ENCODE measurements at places on chromosomes 6 and 20.

DNA sequence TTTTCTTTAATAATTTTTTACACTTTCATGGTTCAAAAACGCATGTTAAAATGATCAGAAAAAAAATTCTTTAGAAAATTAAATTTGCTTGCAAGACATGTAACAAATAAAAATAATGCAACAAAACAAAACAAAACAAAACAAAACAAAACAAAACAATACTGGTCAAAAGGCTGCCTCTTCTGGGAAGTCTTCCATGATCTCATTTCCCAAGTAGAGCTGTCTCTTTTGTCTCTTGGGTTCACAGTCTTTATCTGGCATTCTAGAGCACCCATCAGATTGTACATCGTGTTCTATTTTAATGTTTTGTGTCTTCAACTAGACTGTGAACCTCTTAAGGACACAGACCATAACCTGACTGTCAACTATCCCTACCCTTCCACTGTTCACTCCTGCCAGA is 25.3 kb downstream of the TP53INP2 start:
- DNase-seq, result no peak

- DNase-seq, result no peak
Measured at GRCh38 chr20:38303908-38304379, at the start of gene BPI. TSS of gene BPI (plus strand) at chr20:38304156. CDS start at chr20:38304224, 68 bp downstream.

DNA sequence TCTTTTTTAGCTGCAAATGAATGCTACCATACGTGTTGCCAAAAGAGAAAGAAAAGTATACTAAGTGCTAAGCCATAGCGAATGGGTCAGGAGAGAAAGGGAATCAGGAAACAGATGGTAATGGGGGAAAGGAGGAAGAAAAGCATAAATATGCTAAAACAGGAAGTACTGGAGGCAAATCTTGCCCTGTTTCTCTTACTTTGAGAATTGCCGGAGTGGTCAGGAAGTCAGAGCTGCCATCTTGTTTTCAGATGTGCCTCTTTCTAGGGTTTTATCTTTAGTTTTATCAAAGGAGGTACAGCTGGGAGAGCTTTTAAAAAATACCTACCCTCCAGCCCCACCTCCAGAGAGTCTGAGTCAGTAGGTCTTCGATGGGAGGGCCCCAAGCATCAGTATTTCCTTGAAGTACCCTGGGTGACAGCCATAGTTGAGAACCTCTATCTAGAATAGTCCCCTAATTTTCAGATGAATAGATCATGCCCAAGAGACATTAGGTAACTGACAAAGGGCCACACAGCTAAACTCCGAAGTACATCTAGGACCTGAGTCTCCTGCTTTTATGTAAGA is 193.3 kb downstream of the CLIC5 start:
- no peak for DNase-seq

DNA sequence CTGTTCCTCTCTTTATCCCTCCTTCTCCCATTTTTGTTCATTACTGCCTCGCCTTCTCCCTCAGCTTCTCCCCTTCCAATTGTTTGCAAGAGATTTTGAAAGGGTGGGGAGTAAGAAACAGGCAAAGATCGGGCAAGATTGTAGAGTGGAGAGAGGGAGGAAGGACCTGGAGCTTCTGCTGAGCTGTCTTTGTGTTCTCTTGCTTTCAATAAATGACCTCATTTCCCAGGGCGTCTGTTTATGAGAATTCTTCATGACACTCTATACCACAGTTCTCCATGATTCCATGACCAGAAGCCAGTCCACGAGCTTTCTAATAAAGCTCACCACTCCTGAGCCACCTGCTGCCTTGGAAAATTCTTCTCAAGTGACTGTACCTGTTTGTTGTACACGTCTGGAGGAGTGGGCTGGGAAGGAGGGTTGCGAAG is 50.0 kb upstream of the PLEKHG1 start:
- DNase-seq, result no peak

GRCh38 chr6:28757429-28758045 is 166.2 kb downstream of the TRIM27 start:
- DNase-seq, result no peak

DNA sequence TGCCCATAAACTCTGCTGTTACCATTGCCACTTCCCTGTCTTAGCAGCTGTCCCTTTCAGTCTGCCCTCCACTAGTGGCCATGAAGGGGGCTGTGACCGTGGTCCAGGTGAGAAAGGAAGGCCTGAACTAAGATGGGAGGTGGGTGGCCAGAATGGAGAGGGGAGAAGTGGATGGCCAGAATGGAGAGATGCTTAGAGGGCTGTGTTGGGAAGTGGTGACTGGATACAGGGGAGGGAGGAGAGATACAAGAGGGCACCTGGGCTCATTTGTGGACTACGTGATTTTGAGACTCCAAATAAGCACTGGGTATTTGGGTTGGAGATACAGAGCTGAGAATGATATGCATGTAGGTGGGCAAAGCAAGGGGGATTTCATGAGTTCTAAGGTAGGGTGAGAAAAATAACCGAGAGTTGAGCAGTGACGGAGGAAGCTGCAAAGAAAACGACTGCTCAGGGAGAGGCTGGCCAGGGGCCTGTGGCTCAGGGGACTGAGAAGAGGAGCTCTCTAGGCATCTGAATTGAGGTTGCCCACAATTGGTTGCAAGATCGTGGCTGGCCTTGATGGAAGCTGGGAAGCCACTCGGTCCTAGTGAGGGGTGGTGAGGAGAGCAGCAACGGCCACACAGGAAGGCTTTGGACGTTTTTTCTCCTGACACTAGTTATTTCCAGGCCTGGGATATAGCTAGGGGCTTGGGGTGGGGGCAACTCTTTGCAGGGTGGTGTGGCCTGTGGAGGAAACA is 36.9 kb downstream of the PANK2 start:
- no peak for DNase-seq

DNA sequence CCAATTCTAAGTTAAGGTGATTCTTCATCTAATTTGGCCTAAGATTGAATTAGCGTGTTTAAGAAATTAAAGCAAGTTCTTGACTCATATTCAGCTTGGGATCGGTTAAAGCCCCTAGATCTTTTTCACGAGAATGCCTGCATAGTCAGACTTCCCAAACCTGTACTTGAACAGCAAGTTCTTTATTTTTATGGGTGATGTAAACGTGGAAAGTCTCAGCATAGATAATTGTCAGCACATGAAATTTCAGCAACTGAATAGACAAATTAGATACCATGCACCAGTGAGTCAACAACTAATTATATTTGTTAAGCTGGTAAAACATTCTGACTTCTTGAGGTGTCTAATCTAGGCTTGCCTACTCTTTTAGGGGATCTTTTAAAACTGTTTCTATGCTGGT is 183.1 kb upstream of the TNFAIP3 start:
- DNase-seq, result no peak
